Motor neuron (in vitro differentiated cells): ENCODE measurements at places on chromosomes 5 and 9.

DNA sequence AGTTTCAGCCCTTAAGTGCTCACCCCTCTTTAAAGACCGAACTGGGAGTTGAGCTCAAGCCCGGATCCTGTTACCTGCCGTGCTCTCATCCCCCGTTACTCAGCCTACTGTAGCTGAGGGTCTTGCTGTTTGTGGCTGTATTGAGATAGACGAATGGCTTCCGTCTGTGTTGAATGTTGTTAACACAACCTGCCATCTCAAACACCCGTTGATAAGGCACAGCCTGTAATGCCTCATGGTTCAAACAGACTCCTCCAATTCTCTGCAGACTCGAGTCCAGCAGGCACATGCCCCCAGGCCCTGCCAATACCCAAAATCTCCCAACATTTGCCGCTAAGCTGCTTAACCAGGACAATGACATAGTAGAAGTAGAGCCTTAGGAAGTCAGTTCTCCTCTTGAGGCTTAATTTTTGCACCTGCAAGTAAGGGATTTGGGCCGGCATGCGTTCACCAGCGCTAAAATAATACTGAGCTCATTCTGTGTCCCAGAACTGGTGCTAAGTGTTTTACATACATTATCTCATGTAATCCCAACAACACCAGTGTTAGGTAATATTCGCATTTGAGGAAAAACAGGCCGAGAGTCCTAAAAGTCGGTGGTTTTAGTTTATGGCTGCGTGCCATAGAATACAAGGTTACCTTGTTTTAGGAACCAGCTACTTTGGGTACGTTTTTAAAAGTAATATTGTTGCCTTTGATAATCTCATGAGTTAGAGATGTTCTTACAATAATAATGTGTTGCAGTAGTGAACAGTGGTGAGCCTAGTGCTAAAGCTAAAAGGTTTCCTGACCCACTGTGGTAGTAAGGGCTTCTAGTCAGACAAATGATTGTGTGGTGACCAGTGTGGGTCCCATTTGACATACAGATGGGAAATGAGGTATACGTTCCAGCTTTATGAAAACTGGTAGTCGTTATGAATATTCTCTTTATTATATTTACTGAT lies 1.5 kb upstream of the RFX3 start:
- no peak for ATAC-seq

DNA sequence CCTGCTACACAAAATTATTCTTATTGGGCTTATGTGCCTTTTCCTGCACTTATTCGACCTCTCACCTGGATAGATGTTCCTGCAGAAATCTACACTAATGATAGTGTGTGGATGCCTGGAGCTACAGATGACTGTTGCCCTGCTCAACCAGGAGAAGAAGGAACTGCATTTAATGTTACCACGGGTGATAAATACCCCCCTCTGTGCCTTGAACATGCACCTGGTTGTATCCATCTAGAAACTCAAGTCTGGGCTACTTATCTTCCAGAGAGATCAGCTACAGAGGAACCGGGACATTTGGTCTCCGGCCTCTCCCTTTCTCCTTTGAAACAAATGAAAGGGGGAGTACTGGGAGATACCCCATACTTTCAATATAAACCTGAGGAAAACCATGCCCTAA lies 54.5 kb downstream of the SH3PXD2B start:
- ATAC-seq: no peak

DNA sequence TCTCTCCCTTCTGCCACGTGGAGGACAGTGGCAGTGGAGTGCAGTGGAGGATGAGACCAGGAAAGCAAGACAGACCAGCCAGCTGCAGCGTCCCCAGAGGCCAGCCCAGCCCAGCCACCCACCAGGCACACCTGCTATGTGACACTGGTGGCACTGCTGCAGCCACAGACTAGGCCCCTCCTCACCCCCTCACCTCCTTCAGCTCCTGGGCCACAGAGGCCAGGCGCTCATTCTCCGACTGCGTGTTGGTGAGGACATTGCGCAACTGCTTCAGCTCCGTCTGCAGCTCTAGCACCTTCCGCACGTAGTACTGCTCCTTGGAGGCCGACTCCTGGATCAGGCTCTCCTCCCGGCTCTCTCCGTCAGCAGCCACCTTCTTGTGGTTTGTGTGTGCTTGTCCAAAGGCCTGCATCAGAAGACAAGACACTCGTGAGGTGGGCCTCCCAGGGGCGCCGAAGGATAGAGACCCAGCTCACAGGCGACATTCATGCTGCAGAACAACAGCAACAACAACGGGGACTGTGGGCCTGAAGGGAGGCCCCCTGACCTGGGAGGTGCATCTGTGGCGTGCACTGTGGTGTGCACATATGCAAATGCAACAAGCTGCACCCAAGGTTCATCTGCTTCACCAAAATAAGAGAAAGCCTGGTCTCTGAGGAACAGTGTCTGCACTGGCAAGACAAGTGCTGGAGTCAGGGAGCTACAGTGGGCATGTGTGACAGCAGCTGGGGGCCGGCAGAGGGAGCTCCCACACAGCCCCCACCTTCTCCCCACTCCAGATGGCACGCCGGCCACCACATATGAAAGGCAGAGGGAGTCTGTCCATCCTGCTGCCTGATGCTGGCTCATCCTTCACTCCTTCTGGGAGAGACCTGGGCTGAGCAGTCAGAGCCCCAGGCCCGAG lies 35.5 kb downstream of the BICD2 start:
- peak; percentile 29 for ATAC-seq

DNA sequence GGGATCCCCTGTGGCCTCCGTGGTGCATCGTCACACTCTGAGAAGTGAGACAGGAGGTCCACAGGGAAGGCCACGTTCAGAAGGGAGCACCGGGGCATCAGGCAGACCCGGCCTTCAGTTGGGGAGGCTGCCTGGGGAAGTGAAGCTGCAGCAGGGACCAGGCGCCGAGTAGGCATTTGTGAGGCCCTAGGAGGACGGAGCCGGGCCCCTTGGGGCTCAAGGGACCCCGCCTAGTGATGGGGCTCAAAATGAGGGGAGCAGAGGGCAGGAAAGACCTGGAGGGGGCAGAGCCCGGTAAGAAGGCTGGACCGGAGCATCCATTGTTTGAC lies 85.4 kb upstream of the FAM120A start:
- no peak for ATAC-seq

- no peak for ATAC-seq
Observed at GRCh38 chr9:99505936-99506335, 283.9 kb downstream of the SEC61B start.

- ATAC-seq: no peak
Observed at GRCh38 chr5:119864286-119864685, 234.9 kb downstream of the FAM170A start.

GRCh38 chr9:128335161-128335560 lies 5.2 kb upstream of the SLC27A4 start:
- no peak for ATAC-seq

GRCh38 chr5:127355337-127355736 lies 64.7 kb downstream of the MEGF10 start:
- ATAC-seq: peak; percentile 90

DNA sequence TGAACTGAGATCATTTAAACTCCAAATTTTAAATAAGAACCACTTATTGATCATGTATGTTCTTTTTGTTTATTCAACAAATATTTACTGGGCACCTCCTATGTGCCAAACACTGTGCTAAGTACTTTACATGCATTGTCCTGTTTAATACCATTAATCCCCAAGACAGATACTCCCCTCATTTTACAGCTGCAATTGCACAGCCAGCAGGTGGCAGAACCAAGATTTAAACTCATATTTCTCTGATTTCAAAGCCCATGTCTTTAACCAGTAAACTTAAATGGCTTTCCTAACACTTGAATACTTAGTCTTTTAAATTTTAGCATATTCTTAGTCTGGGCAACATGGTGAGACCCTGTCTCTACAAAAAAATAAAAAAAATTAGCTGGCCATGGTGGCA lies 43.4 kb upstream of the KIAA1958 start:
- no peak for ATAC-seq

DNA sequence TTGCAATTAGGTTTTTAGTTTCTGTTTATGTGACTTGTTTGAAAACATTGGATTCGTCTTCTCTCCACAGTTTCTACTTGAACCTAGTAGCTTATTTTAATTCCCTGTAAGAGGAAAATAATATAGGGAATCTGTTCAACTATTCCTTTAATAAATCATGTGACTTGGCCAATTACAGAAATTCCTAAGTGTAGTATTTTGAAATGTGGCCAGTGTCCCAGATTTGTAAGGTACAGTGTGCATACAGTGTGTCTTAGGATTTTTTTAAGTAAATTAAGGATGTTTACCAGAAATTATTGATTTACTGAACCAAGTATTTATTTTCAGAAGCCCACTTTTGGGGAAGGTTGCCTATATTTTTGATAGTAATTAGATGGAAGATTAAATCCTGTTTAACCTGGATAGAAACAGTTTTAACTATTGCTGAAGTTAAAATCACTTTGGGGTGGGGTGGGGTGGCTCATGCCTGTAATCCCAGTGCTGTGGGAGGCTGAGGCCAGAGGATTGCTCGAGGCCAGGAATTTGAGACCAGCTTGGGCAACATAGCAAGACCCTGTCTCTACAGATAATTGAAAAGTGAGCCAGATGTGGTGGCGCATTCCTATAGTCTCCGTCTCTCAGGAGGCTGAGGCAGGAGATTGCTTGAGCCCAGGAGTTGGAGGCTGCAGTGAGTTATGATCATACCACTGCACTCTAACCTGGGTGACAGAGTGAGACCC lies 36.9 kb downstream of the G3BP1 start:
- no peak for ATAC-seq
